ENCODE measurements at places on chromosomes 12 and 14.
A peak's percentile ranks its signal among the peaks of the same experiment; 100 is the strongest.

- no peak for DNase-seq
Observed at GRCh38 chr12:92928421-92928961, 604 bp downstream of the EEA1 start.

GRCh38 chr12:93108985-93109384 is 179.9 kb upstream of the EEA1 start:
- peak; percentile 81 for DNase-seq

DNA sequence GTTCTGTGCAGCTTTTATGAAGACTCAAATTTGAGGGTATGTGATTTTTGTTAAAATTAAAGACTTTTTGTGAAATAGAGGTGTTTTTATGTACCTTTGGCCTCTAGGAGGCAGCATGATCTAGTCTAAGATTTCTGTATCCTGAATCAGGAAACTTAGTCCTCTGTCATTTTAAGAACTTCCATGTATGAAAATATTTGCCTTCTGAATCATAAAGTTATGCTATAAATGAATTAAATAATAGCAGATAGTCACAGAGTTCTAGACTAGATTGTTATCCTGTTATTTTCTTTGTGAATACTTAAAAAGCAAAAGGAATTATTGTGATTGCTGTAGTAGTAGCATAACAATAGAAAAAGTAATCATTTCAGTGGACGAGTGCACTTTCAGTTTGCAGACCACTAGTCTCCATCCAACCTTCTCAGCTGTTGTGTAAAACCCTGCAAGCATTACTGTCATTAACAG is 56.3 kb downstream of the FGD4 start:
- DNase-seq = peak; percentile 73

DNA sequence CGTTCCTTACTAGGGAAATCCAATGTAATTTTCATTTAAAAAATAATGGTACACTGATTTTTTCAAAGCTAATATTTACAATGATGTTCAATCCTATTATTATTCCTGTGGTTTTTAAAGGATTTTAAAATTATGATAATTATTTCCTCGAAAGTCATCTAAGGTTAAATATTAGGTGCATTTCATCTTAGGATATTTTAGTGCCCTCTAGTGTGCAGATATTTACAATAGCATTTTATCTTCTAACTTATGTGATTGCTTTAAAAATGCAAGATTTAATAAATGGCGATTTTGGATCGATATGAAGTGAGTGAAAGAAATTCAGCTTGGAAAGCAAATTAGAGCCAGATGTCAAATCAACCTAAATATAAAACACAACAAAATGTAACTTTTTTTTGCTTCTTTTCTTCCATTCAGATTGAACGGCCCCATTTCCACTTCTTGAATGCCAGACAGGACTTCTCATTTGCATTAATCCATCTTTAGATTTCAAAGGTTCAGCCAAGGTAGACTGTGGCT is 293.5 kb downstream of the SLC6A15 start:
- DNase-seq = peak; percentile 7

DNA sequence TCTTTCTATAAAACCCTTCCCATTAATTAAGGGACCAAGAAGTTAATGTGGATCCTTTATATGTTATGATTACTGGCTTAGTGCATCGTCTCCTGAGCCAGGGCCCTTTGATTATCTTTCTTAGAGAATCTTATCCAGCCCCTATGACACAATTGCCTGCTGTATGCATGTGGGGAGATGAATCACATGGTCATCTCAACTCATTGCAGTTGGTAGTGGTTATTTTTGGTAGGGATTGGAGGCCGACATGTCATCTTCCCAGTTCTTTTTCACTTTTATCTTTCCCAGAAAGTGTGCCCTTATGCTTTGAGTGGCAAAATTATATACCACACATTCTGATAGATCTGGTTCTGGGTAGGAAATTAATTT is 26.0 kb downstream of the ZNF664 start:
- no peak for DNase-seq

- DNase-seq = no peak
Observed at GRCh38 chr12:58419905-58420304, 478.5 kb downstream of the ATP23 start.

DNA sequence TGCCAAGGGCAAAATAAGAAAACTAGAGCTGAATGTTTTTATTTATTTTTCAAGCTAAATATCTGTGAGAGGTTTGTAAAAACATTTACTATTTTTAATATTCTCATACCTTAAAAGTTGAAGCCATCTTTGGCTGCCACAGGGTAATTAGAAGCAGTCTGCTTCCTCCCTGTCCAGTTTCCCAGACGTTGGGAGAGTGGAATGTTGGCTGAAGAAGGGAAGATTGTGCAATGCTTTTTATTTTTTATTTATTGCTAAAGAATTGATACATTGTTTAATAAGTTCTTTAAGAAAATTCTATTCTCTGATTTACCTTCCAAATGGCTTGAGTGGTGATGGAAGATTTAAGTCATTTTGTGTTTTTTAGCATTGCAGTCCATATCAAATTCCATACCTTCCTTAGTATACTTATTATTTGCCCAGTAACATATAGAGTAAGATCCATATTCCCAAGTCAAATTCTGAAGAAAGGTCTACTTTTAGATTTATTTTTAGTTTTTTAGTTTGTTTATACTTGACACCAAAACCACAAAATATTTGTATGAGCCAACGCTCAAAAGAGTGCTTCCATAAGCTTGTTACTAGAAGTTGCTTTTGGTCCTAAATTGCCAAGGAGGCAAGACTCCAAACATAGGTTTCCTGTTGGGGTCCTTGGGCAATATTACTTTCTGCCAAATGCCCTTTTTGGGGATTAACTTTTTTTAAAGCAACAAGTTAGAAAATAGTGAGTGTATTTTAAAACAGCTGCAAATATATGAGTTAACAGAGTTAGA is 124.0 kb upstream of the CPM start:
- peak; percentile 78 for DNase-seq

DNA sequence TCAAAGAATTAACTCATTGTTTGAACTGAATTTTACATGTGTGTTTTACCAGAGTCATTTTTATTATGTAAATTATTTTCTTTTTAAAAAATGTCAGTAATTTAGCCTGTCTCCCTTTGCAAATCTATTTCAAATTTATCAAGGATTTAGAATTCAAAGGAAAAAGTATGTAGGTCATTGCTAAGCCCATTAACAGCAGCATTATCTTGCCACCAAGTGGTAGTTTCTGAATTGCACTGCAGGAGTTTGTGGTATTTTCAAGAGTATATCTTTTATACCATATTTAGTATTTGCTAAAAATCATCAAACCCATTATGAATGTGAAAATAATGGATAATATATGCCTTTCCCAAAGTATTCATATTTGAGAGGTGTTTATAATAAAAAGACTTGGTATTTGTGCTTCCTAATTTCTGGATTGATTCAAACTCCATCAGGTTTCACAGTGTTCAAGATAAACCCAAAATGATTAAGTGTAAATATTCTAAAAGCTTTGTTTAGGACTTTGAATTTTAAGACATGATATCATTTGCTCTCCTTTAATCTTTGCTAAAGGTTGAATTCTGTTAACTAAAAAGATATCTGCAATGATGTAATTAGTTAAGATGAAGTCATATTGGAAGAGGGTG is 711.4 kb downstream of the FSCB start:
- DNase-seq = peak; percentile 1

Data from fibroblast of upper back skin (primary cell).